ENCODE measurements at places on chromosomes 2 and 18.

DNA sequence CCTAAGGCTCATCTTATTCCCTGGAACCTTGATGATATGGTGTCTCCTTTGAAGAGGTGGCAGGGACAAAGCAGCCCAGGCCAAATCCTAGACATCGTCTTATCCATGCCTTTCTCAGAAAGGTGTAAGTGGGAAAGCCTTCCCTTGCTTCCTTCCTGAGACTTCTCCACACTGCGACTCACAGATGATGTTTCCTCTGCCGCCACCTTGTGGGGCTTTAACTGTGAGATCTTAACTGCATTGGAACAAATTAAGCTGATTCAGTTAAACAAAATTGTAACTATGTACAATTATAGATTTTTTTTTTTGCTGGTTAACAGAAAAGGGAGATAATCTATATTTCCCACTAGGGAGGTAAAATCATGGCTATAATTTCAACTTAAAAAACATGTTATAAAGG lies 10.0 kb upstream of the GCA start:
- DNase-seq, result no peak

DNA sequence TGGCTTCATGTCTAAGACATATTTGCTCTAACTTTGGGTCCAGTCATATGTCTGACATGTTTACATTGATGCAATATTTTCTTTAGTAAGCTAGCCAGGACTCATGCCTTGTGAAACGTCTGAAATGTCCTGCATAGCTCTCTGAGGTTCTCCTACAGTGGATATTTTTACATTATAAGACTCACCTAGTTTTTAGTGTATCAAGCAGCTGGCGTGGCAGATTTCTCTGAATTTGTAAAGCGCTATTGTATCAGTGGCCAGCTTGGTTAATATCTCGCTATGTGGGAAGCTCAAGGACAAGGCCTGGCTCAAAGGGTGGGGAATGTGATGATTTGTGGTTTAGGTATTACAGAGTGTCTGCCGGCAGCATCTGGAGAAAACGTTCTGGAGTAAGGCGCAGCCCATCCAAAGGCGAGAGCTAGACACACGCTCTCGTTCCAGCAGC lies 164.3 kb downstream of the LTBP1 start:
- DNase-seq, result no peak

GRCh38 chr2:11562476-11562875 lies 28.6 kb downstream of the GREB1 start:
- DNase-seq, result no peak

- DNase-seq, result no peak
Measured at GRCh38 chr2:164651361-164651760, 30.1 kb upstream of the GRB14 start.

DNA sequence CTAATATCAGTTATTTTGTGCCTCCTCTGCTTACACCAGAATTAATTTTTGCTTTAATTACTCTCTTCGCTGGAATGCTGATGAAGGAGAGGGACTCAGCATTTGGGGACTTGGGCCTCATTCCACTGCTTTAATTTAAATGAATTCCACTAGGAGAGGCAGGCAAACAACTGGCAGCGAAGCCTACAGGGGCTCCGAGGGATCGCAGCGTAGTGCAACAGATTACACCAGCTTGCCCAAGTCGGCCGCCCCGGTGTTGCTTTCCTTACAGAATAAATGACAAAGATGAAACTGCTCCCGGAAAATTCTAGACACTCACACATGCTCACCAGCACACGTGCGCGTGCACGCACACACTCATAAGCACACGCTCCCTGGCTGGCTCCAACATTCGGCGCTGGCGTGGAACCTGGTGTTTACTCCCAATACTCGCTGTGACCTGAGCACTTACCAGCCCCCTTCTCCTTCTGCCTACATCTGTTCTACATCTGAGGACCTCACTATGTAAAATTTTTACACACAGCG lies 175.4 kb downstream of the ZNF521 start:
- no peak for DNase-seq

DNA sequence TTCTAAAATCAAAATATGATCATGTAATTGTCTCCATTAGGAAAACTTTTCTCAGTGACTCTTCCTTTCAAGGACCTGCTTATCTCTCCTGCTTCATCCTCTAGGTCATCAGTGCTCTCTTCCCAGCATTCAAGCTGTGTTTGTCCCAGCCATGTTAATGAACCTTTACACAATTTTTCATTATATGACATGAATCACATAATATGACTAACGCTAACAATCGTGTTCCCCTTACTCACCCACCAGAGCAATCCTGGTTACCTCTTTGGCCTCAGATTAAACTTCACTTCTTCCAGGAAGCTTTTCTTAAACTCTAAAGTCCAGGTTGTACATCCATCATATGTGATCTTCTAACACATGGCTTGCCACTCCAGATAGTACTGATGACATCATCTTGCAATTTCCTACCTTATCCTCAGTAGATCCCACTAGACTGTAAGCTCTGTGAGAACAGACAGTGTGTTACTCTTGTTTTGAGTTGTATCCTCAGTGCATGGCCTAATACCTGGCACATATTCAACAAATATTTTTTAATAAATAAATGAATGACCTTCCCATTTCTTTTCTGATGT lies 882.9 kb upstream of the ZEB2 start:
- DNase-seq, result no peak

DNA sequence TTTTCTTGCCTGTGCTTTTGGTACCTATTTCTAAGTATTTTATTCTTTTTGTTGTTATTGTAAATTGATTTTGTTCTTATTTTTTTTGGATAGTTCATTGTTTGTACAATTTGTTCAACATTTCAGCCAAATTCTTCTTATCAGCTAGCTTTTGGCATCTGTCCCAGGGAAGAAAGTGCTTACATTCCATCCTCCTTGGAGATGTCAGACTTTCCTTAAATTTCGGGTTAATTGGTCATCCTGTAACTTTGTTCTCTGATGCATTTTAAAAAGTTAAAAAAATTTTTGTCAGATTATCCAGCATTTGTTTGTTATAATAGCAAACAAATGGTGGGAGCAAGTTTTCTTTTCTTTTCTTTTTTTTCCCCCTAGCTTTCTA lies 60.3 kb downstream of the PTH2R start:
- DNase-seq, result no peak

DNA sequence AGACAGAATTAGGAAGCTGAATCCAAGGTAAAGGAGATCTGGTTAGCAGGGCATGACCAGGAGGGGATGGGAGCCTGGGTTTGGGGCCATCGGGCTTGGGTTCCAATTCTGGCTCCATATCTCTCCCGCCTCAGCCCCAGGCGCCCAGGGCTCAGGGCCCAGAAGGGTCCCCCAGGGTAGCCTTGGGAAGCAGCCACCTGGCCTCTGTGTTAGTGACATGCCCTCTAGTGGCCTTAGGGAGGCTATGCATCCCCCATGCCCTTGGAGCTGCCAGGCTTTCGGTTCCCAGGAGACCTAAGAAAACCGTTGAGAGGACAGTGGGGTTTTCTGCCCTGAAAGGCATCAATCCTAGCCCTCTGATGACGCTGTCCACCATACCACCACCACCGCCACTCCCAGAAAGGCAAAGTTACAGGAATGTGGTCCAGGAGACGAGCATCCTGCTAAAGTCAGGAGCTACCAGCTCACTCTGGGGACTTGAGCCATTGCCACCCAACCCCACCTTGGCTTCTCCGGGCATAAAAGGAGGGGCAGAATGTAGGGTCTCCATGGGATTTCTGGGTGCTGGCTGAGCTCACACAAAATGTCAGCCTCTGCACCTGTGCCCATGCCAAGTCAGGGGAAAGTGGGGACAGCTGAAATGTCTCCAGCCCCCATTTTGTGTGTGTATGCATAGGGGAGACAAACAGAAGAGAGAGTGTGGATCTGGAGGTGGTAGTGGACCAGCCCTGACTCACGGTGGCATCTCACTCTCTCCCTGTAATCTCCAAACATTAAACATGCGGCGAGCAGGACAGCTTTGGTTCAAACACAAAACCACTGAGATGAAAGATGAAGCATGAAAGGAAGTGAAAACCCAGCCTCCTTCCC lies 56.5 kb downstream of the EMX1 start:
- DNase-seq, result peak; percentile 26

DNA sequence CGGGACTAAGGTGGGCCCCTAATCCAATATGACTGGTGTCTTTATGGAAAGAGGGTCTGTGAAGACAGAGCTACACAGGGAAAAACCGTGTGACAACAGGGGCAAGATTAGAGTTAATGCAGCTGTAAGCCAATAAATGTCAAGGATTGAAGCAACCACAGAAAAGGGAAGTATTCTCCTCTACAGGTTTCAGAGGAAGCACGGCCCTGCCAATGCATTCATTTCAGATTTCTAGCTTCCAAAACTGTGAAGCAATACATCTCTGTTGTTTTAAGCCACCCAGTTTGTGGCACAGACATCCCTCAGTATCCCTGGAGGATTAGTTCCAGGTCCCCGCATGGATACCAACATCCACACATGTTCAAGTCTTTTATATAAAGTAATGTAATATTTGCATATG lies 48.8 kb downstream of the SPP2 start:
- DNase-seq, result no peak

DNA sequence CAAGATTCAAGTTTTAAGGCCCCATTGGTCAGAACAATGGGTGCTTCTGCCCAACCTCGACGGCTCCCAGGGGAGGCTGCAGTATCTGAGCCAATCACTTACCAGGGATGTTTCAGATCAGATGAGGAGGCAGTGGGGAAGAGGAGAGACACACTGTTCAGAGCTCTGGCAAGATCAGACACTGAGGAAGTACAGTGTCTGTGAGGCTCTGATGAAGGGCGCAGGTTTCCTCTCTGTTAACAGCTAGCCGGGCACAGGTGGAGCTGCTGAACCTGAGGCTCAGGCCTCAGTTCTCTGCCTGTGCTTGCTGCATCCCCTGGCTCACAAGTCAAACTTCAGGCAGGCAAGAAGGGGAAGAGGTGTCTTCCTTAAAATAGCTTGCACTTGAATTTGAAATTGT lies 69.7 kb downstream of the TPO start:
- no peak for DNase-seq

DNA sequence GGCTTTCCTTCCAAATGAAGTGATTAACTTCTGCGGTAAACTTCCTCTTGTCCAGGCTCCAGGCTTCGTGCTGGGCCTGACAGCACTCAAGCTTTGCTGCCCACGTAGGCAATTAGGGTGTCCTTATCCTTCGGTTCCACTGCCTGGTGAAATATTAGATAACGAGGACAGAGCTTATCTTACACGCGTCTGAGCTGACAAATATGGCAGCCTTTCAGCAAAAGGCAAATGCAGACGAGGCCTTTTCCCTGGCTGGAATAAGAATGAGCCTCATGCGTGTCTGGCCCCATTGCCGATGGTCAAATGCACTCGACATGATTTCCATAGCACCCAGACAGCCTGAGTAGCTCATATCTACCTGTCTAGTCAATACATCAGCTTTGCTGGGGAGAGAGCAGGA lies 141.5 kb downstream of the FAM210A start:
- DNase-seq, result no peak

DNA sequence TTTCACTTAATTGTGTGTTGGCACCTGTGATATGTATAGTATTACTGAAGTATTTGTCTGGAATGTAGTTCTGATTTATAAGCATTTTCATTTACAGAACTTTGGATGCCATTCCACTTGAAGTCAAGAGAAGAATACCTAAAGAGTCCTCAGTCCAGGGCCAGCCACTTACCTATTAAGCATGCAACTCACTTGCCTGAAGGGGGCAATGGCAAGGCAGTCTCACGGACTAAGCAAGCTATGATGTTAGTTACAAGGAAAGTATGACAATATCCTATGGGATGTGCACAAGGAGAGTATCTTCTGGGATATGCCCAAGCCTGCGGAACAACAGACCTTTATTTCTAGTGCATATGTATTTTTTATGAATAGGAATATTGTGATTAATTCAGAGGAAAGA lies 369.4 kb upstream of the GCFC2 start:
- no peak for DNase-seq

DNA sequence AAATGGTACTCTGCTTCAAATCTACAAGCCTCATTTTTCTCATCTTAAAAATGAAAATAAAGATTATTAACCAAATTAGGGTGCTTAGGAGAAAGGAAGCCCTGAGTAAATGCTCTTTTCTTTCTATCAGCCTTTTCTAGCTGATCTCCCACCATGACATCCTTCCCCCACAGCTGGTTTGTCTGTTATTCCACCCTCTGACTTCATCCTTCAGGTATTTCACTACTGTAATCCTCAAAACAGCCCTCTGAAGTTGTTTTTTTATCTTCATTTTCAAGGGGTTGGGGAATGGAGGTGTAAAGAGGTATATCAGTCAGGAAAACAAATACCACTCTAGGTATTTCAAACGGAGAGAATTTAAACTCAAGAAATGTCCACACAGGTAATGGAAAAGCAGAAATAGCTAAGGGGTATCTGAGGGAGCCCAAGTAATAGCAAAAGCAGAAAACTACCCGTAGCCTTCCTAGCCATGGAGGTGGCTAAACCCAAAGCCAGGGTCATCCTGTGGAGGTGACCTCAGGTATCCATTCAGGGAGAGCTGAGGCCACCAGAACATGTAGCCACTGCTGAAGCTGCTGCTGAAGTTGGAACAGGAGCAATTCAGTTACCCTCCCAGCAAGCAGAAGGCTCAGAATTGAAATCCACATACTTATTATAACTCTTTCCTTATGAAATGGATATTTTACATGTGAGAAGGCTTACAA lies 990.9 kb upstream of the ACVR2A start:
- DNase-seq, result no peak

GRCh38 chr2:12094134-12094533 lies 347.7 kb downstream of the LPIN1 start:
- no peak for DNase-seq

- no peak for DNase-seq
Measured at GRCh38 chr18:58861353-58861752, 3.3 kb upstream of the ZNF532 start.

DNA sequence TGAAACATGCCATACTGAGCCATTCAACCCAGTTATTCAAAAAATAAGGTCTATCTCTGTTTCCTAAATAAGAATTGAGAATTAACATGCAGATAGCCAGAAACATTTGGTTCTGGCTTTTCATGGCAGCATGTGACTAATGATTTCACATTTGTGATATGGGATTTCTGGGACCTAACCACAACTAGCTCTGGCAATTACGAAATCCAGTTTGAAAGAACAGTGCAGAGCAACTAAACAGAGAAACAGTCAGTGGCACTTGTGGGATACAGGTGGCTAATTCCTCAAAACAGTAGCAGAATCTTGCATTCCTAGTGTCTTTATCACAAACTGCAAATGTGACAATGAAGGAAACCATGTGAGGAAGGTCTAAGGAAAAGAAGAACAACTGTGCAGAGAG lies 637.8 kb upstream of the CHAC2 start:
- peak; percentile 29 for DNase-seq

GRCh38 chr2:230693411-230693810 lies 19.2 kb upstream of the CAB39 start:
- DNase-seq, result no peak

- DNase-seq, result no peak
Measured at GRCh38 chr2:19362094-19362754, 3.8 kb upstream of the OSR1 start.

DNA sequence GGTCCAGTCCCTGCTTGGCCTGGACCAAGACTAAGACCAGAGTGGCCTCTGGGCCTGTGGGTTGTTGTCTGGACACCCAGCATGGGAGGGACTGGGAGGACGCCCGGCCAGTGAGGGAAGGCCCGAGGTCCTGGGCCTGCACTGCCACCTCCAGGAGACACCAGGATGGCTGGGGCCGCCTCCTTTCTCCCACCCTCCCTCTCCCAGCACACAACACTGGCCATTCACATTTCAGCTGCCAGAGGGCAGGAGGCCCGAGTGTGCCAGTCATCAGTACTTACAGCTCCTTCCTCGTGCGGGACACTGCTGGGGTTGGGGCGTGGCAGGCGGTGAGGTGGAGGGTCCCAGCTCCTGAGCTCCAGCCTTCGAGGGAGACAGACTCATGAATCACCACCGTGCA lies 133.5 kb downstream of the ASB1 start:
- no peak for DNase-seq

- DNase-seq, result no peak
Measured at GRCh38 chr2:234447189-234447588, 49.7 kb downstream of the ARL4C start.

GRCh38 chr2:199552141-199552540 lies 94.4 kb upstream of the SATB2 start:
- no peak for DNase-seq
